ENCODE measurements at places on chromosomes 3 and 15. TPM values are rescaled to one million over a fixed set of nuclear protein-coding genes. Genes with fewer than 3 reads are reported as not detected.

DNA sequence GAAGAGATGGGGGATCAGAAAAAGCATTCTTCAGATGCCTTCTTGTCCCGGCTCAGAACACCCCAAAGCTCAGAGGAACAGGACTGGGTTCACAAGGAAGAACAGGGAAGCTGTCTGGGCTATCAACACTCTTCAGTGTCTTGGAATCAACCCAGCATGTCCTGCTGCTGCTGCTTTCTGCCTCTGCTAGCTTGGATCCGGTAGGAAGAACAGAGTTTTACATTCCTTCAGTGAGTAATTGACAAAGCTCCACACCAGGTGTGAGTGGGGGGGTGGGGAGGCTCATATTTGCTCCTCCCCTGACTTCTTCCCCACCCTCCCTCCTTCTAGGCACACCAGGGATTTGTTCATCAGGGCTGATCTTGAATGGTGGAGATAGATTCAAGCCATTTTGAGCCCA, 13.1 kb upstream of the ETV5 start:
- no peak for DNase-seq

The DUOX1 gene
- total RNA-seq: 0.14 TPM

GRCh38 chr3:117885011-117885441, 1149.6 kb downstream of the IGSF11 start:
- DNase-seq: no peak

GRCh38 chr15:82020625-82021394, 25.0 kb downstream of the MEX3B start:
- no peak for DNase-seq

GRCh38 chr15:73352082-73352481, 16.7 kb downstream of the HCN4 start:
- no peak for DNase-seq

- DNase-seq: no peak
Observed at GRCh38 chr15:65942436-65942835, 73.1 kb downstream of the RAB11A start.

The CISH gene
- total RNA-seq: 2.9 TPM

All from Caco-2 (cell line).